ENCODE measurements at places on chromosomes 2 and 18. TPM values are rescaled to one million over a fixed set of nuclear protein-coding genes. Genes with fewer than 3 reads are reported as not detected.

The EFR3B gene
- 72.9 TPM for total RNA-seq

The OR6B2 gene
- total RNA-seq: not detected

The SCYGR7 gene
- total RNA-seq: not detected

The TFPI gene
- total RNA-seq: 85.3 TPM
